ENCODE measurements at places on chromosomes 4 and X.

DNA sequence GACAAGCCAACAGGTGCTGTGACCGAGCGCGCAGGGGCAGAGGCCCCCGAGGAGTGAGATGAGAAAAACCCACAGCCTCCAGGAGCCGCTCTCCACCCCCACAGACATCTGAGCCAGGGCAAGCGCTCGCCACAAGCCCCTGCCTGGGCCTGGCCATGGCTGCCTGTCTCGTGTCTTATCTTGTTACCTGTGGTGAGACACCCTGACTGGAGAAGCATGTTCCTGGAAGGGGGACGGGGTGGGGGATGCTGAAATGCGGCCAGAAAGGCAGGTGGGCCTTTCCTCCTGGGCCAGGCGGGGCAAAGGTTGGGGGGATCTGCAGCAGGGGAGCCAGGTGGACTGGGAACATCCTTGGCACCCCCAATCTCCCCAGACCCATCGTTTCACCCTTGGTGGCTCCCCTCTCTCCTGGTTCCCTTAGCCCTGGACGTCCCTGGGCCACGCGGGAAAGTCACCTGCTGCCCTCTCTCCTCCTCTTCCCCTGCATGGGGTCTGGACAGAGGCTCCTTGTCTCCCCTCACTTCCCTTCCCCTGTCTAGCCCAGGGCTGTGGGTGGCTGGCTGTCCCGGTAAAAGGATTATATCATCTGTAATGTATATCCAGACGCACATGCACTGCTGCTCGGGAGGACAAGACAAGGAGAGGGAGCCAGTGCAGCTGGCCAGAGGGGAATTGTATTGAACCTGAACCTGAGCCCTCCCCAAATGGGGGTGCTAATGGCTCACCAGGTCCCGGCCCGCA lies 8.4 kb upstream of the DUSP9 start:
- no peak for DNase-seq

DNA sequence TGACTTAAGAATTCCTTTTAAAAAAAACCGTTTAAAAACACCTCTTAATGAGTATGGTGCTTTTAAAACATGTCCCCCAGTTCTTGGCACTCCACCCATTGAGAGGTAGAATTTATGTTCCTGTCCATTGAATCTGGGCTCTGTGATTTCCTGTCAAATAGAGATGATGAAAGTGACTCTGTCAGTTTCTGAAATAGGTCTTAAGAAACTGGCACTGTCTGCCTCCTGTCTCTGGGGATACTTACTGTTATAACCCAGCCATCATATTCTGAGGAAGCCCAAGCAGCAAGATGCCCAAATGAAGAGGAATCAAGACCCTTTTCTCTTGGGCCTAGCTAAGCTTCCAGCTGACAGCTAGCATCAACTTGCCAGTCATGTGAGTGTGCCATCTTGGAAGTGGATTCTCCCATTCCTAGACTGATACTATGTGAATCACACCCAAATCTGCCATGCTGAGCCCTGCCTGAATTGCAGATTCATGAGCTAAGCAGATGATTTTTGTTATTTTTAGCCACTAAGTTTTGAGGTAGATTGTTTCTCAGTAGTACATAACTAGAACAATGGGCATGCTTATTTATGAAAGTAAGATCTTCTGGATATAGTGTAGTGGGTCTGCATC lies 22.8 kb downstream of the C4orf54 start:
- DNase-seq, result no peak

- DNase-seq, result no peak
Observed at GRCh38 chr4:57668621-57669020, 558.4 kb upstream of the IGFBP7 start.

GRCh38 chr4:2261853-2262144 lies at the start of gene MXD4:
Gene MXD4, minus strand, starts transcription at chr4:2262109. Its CDS starts 129 bp downstream, at chr4:2261980.
- no peak for DNase-seq

DNA sequence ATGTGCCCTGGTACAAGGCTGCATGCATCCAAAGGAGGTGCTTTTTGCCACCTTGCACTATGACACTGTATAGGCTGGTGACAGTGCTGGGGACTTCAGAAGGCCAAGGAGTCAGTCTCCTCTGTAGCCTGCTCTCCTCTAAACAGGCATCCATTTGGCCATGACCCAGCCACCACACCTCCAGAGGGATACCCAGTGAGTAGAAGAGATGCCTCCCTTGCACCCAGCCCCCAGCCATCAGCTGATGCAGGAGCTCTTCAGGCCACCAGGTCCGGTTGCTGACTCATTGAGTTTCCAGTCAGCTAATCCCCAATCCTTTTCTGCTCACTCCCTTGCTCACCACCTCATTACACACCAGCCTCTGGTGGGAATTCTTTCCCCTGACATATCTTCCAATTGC lies 99.8 kb downstream of the PJA1 start:
- DNase-seq, result no peak
